Stimulated activated CD8-positive, alpha-beta memory T cell treated with anti-CD3 and anti-CD28 coated beads, Interleukin-15, amount 100 ng/mL, for 48 hours (primary cell): ENCODE measurements at places on chromosomes 12 and 14.

GRCh38 chr14:104813286-104813685, 12.4 kb downstream of the ZBTB42 start:
- no peak for DNase-seq

GRCh38 chr14:77516126-77516525, 17.5 kb upstream of the ISM2 start:
- DNase-seq, result no peak

GRCh38 chr12:55676707-55677106, 31.0 kb downstream of the ITGA7 start:
- no peak for DNase-seq

DNA sequence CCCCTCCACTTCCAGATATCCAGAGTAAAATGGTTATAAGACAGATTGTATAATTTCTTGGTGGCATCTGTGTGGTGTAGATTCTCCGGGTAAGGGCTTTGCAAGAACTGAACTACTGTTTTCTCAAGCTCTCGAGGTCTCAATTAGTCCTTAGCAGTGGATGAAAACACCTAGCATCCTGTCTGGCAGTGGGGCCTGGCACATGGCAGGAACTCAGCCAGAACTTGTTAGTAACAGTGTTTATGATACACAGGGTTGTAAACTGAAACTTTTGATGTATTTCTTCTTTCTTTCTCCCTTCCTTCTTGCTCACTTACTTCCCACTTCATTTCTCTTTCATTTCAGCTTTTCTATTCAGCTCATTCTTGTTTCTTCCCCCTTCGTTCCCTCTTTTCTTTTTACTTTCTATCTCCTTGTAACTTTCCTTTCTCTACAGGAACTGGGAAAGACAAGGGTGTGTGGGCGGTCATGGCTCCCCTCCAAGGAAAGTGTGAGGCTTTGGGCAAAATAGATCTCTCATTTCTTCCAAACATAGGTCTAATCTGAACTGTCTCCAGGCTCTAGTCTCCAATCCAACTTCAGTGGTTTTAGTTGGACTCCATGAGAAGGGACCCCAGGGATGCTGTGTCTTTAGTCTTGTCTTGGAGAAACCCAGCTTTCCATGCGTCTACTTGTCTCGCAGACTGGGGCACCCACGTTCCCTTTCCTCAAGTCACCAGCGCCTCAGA, 159.7 kb downstream of the PAH start:
- no peak for DNase-seq

GRCh38 chr12:106141452-106141851, 2.7 kb upstream of the NUAK1 start:
- DNase-seq, result no peak

DNA sequence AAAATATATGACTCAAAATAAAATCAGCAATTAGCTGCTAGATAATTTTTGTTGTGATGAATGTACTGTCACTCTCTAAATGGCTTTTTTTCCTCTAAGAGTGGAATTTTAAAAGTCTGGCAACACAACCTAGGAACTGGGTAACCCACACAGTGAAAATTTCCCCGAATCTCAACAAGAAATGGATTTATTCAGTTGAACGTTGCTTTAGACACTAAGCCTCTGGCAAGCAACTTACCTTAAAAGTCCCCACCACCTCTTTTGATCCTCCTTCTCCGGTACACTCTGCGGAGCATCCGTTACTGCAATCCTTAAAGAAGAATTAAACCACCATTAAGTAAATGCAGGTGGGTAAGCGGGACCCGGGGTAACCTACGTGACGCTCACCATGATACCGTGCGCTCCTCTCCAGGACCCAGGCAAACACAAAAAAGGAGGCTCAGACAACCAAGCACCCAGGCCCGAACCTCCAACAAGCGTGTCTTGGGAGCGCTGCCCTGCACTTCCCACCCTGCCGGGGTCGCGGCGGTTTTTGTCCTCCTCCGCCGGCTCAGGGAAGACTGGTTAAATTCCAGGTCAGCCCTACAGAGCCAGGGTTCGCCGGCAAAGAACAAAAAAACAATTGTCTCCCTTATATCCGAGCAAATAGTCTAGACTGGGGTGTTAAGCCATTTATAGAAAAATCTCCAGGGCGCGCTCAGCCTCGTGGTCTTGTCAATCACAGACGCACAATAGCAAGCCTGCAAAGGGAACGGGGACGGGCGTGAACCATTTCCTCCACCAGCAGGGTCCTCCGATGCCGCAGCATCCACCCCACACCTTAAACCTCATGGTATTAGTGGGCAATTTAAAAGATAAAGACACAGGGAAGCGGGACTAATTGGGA, 47.1 kb downstream of the BCAT1 start:
- DNase-seq, result no peak

GRCh38 chr12:82627799-82628198, 58.9 kb upstream of the TMTC2 start:
- DNase-seq, result no peak

GRCh38 chr14:61452452-61452851, 131.1 kb downstream of the PRKCH start:
- peak; percentile 66 for DNase-seq

DNA sequence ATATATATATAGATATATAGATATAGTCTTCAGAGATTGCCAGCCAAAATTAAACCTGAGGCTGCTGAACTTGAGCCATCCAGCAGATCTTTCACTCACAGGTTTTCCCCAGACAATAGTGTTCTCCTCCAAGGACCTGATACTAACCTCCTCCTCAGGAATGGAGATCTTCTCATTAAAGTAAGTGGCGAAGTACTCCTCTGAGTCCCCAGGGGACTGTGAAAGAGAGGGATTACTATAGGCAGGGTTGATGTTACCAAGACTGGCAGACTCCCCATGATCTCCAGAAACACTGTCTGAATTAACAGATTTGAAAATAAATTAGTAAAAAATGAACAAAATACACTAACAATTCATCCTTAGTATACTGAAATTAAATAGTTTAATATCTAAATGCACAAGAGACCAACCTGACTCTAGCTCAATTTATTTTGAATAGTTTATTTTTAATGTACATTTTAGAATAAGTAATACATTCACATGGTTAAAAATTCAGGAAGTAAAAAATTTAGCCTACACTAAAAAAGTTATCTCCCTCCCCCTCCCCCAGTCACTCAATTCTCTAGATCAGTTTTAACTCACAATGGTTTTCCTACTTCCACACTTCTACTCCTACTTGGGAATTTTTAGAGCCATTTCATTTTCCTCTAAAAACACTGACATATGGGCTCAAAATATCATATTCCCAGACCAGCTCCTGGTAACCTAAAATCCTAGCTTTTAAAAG, 17.7 kb downstream of the SLC11A2 start:
- no peak for DNase-seq

DNA sequence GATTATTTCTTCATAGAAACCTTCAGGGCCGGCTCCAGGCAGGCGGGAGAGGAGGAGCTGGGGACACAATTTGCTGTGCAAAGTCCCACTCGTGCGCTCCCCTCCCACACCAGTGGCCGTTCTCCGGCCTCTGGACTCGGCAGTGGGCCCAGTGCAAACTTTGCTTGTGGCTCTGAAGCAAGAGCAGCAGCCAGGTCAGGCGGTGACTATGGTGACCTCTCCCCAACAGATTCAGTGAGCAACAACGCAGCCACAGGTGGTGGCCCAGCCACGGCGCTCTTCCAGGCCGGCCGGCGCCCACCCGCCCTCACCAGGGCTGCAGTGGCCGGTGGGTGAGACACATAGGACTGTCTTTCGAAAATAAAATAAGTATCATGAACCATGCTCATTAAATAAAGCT, 29.5 kb downstream of the VPS37B start:
- no peak for DNase-seq

DNA sequence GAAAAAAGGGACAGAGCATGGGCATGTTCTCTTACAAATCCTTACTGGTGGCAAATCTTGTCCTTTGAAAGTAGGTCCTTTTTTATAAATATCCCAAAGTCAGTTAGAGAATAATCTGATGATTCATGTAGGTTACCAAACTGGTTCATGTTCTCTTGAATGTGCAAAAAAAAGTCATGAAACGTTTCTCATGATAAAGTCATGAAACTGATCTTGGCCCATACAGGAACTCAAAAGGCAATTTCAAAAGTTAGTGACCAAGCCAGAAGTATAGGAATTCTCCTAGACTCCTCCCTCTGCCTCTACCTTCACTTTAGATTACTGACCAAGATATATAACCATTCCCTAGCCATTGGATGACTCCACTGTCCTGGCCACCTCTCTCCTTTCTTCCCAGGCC, 27.3 kb upstream of the SPTSSA start:
- no peak for DNase-seq

GRCh38 chr14:99972748-99973466, 92.3 kb upstream of the EVL start:
- no peak for DNase-seq

DNA sequence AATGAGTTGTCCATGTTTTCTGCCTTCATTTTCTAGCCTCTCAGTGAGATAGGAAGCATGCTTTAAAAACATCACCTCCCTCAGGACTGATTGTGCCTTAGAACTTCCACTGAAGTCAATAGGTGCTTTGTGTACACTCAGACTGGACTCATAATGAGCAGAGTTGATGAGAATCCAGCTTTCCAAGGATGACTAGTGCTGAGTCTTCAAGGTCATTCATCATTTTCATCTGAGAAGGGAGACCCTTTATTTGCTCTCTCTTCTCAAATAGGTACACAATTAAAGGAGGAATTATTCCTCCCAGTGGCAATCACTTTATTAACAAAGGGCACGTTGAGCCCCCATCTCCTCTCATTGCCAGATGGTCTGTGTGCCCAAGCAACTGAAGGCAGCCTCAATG, 210.9 kb upstream of the PRKD1 start:
- DNase-seq, result no peak
